Stimulated activated CD8-positive, alpha-beta memory T cell treated with anti-CD3 and anti-CD28 coated beads, Interleukin-4, amount 100 ng/mL, for 1 hour (primary cell): ENCODE measurements at places on chromosomes 13 and 19.

- DNase-seq = peak; percentile 38
These were observed 37.3 kb downstream of the RNF6 start for GRCh38 chr13:26184791-26185250.

DNA sequence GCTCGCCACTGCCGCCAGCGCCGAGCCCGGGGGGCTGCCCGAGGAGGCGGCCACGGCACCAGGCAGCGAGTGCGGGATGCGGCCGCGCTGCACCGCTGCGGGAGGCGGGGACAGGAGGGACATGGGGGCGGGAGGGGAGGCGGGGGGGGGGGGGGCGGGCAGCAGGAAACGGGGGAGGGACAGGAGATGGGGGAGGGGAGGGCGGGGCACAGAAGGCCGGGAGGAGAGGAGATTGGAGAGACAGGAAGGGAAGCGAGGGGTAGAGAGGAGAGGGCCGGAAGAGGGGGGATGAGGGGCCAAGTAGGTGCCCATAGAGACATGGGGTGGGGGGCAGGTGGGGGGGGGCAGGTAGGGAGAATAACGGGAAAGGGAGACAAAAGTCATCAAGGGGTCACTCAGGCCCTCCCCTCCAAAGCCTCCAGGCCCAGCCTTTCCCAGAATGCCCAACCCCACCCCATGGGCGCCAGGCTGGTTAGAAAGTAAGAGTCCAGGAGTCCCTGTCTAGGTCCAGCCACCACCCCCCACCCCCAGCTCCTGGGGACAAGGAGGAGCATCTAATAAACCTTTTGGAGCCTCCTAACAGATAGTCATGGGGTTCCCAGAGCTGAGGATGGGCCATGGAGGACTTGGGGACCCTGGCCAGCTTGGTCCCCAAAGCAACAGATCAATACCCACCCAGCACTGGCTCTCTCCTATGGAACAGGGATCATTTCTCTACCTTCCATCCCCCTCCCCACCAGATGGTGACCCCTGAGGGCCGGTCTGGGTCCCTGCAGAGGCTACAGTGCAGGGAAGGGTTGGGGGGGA, 9.5 kb downstream of the NR2F6 start:
- no peak for DNase-seq

DNA sequence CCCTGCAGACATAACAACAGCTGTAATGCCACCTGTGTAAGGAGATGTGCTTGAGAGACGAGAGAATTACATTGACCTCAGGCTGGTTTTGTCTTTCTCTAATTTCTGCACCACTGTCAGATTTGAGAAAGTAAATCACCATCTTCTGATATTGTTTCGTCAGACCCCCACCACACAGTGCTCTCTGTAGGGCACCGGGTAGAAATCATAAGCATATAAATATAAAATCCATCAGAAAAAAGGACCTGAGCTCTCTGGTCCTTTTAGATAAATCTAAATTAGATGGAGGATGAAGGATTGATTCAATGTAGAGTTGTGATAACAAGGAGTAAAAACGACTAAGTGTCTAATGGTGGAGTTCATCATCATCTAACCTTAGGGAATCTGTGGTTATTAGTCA, 1981.0 kb upstream of the PRR20A start:
- DNase-seq = no peak

DNA sequence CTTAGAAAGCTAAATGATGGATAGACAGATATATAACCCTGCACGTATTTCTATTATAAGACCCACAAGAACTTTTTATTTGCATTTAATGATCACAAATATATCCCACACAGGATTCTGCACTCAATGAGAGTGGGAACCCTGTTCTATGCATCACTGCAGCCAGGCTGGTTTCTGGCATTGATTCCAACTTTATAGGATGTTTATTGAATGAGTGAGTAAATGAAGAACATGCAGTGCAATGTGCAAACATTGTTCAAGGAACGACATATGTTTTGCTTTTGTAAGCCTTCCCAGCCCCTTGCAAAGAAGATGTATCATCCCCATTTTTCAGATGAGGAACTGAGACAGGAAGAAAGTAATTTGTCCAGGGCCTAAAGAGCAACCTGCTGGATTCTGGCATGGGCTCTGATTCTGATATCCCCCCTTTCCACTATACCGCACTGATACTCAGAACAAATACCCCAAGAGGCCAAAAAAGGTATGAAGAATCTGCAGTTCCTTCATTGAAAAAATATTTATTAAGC, 246.3 kb downstream of the LACC1 start:
- DNase-seq = no peak

DNA sequence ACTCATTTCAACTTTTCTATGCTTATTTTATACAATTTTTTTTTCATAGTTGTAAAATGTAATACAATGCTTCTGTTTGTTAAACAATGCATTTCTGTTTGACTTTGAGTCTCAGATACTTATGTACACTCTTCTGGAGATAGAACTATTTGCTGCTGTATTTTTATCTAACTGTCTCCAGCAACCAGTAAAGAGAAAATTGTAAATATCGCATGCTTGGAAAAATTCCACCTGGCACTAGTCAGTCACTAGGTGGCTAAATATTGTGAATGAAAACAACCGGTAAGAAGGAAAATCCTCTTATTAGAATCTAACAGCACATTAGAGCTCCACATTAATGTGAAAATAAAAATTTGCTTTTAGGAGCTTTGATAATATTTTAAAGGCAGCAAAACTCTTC, 876.5 kb downstream of the PCDH9 start:
- DNase-seq = no peak

GRCh38 chr13:68168448-68168847, 938.3 kb upstream of the PCDH9 start:
- no peak for DNase-seq

DNA sequence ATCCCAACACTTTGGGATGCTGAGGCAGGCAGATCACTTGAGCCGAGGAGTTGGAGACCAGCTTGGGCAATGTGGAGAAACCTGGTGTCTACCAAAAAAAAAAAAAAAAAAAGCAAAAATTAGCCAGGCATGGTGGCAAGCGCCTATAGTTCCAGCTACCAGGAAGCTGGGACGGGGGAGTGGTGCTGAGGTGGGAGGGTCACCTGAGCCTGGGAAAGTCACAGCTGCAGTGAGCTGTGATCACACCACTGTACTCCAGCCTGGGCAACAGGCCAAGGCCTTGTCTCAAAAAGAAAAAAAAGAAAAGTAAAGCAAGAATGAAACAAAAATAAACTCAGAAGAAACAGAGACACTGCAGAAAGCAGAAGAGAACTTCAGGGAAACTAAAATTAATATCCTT, 31.6 kb downstream of the MTRF1 start:
- no peak for DNase-seq

- no peak for DNase-seq
These were observed 220.4 kb downstream of the VWA8 start for GRCh38 chr13:41740479-41740878.

DNA sequence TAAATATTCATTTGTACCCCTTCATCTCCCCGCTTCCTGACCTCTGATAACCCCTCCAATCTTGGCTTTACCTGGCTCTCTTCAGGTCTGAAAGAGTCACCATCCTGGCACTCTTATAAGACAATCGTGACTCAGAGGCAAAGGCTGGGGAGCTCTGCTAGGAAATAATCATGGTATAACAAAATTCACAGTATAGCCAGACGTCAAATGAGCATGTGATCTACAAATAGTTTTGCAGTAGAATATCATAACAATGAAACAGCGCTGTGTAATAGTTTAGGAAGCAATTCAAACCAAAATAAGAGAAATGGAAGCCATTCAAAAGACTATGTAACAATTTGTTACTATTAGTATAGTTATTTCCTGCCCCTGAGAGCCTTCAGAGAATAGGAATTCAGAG, 34.2 kb downstream of the RXFP2 start:
- DNase-seq = no peak

- no peak for DNase-seq
These were observed 151.7 kb downstream of the LHFPL6 start for GRCh38 chr13:39451301-39451700.

- DNase-seq = no peak
These were observed at the start of gene CAPS for GRCh38 chr19:5913739-5914357. TSS of gene CAPS (plus strand) at chr19:5914254. CDS start at chr19:5914407, 153 bp downstream.

DNA sequence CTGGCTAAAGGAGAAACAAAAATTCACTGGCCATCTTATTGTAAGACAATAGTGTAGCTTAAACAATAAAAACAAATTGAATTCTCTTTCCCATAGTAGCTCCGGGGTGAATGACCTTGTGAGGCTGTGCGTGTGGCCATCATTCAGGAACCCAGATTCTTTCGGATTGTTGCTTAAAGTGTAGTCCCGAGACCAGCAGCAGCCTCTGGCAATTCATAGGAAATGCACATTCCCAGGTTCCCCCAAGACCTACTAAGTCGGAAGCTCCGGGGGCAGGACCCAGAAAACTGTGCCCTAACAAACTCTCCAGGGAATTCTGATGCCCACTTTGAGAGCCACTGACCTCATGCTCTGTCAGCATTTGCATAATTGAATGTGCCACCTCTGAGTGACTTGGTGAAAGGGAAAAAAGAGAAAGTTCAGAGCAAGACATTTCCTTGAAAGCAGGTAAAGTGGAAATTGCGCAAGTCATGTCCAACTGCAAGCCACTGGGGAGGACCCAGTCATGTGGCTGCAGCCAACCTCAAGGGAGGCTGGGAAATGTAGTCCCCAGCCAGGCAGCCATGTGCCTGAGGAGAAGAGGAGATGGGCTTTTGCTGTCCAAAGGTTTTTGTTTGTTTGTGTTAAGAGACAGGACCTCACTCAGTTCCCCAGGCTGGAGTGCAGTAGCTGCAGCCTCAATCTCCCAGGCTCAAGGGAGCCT, 50.7 kb upstream of the PNMA8B start:
- no peak for DNase-seq

DNA sequence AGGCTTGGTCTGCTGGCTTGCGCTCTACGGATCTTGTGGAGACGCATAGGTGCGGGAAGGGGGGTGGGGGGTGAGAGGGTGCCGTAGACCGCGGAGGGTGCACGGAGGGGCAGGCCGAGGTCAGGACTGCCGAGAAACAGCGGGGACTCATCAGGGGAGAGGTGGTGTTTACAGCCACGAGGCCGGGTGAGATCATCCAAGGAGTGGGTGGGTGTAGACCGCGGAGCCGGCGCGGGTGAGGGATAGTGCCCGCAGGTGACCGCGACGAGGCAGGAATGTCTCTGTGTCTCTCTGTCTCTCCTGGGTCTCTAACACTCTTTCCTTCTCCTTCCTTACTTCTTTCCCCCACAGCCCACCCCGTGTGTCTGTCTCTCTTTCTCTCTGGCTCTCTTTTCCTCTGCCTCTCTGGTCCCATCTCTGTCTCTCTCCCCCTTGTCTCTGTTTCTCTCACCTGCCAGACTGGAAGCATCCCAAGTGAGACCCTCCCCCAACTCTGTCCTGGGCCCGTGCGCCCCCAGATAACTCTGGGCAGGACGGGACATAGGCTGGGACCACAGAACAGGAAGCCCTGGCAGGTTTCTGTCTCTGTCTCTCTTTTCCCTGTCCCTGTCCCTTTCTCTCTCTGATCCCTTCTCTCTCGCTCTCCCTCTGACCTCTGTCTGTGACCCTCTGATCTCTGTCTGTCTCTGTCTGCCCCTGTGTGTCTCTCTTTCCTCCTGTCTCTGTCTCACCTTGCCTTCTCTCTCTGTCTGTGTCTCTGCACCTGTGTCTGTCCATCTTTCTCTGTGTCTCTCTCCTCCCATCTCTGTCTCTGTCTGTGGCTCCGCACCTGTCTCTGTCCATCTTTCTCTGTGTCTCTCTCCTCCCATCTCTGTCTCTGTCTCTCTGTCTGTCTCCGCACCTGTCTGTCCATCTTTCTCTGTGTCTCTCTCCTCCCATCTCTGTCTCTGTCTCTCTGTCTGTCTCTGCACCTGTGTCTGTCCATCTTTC, 1.8 kb upstream of the KLK4 start:
- no peak for DNase-seq

GRCh38 chr13:53100394-53101063, 71.9 kb downstream of the OLFM4 start:
- DNase-seq = no peak

DNA sequence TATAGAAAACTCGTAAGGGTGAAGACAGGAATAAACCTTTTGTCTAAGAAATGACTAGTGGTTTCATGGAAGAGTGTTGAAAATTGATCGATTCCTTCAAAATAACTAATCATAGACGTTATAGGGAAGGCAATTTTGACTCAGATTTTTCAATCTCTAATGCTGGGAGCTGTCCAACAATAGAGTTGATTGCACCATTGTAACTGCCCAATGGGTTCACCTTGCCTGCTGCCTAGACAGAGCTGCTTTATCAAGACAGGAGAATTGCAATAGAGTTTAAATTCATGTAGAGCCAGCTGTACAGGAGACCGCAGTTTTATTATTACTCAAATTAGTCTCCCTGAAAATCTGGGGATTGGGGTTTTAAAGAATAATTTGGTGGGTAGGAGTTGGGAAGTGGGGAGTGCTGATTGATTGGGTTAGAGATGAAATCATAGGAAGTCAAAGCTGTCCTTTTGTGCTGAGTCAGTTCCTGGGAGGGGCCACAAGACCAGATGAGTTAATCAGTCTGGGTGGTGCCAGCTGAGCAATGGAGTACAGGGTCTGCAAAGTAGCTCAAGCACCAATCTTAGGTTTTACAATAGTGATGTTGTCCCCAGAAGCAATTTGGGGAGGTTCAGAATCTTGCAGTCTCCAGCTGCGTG, 16.8 kb upstream of the ADGRE2 start:
- DNase-seq = no peak

DNA sequence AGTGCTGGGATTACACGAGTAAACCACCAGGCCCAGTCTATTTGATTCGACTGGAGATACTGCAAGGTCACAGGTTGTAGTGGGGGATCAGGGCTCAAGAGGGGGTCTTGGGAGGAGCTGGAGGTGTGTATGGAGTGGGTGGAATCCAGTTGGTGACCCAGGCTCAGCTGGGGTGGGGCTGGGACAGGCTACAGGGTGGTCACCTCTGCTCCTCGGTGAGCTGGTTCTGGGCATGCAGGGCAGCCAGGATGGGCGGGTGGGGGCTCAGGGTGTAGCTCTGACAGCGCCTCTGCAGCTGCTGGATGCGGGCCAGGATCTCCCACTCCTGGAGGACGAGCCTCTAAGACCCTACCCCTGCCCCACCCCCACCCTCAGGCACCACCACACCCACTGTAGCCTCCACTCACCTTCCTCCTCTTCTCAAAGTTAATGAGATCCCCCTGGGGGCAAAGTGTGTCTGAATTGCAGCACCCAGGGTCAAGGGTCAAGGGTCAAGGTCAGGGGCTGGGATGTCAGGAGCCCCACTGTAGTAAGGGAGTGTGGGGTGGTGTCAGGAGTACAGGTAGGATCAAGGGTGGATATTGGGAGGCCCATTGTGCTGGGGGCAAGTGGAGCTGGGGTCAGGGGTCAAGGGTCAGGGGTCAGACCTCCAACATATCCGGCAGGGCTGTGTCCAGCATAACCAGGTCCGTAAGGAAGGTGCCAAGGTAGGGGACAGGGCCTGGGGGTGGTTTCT, 17.1 kb downstream of the RGL3 start:
- no peak for DNase-seq

GRCh38 chr19:50303558-50303957, 25.6 kb downstream of the KCNC3 start:
- no peak for DNase-seq

GRCh38 chr19:39419003-39419402, 6.5 kb downstream of the PLEKHG2 start:
- no peak for DNase-seq

- no peak for DNase-seq
These were observed 17.4 kb upstream of the KLHL1 start for GRCh38 chr13:70125693-70126092.

- DNase-seq = no peak
These were observed 14.2 kb upstream of the RNF6 start for GRCh38 chr13:26236296-26236695.

GRCh38 chr13:39108783-39109182, 70.5 kb downstream of the NHLRC3 start:
- DNase-seq = no peak
